ENCODE measurements at places on chromosomes 5 and 9.

DNA sequence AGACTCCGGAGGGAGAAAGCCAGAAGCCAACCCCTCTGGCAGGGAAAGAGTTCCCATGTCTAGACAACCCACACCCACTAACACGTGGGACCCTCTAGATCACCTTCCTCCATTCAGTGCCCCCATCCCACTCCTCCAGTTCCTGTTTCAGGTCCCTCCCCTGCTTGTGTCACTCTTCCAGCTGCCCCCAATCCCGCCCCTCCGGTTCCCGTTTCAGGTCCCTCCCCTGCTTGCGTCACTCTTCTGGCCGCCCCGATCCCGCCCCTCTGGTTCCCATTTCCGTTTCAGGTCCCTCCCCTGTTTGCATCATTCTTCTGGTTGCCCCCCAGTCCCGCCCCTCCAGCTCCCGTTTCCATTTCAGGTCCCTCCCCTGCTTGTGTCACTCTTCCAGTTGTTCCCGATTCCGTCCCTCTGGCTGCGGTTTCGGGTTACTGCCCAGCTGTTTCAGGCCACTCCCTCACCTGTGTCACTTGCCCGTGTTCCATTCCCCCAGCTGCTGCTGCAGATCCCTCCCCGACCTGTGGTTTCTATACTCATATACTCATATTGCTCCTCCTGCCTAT lies 64.8 kb upstream of the RANBP6 start:
- DNase-seq = peak; percentile 82

DNA sequence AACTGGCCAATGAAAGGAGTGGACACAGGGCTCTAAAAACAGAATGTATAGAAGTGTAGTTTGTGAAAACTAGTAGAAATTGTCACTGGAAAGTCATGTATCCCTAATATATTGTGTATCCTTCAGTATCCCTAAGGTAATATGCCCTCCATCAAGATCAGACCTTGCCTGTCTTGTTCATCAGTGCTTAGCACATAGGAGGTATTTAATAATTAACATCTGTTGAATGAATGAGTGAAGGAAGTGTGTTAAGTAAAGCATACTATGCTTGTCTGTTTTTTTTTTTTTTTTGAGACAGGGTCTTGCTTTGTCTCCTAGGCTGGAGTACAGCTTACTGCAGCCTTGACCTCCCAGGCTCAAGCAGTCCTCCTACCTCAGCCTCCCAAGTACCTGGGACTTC lies 15.8 kb downstream of the GAPVD1 start:
- no peak for DNase-seq

DNA sequence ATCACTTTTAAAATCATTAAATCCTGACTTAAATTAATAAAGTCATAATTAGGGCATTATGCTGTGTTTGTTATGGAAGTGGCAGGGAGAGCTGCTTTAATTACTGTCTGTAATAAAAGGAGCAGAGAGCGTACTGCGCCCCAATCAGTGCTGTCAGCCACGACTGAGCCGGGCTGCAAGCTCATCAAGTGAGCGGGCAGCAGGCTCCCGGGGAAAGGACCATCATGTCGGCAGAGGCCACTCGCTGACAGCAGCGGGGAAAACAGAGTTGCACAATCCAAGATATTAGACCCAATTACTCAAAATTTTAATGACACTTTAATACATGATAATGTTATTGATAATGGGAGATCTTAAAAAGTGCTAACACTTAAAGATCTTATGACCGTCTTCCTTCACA lies 181.6 kb downstream of the AP3B1 start:
- DNase-seq = no peak

- no peak for DNase-seq
Measured at GRCh38 chr5:15850939-15851341, 328.7 kb downstream of the MARCHF11 start.

DNA sequence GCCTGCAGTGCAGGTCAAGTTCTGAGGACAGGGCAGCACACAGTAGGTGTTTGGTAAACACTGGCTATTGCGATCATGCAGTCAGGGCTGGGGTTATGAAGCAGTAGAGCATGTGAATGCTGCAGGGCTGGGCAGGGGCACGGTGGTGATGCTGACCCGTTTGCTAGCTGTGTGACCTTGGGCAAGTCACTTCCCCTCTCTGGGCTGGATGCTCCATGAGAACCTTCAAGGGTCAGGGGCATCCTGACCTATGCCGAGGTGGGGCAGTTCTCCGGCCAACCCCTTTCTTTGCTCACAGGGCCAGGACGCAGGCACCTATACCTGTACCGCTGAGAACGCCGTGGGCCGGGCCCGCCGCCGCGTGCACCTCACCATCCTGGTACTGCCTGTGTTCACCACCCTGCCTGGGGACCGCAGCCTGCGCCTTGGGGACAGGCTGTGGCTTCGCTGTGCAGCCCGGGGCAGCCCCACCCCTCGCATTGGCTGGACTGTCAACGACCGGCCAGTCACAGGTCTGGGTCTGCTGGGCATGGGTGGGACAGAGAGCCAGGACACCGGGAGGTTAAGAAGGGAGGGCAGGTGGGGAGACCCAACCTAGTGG lies 39.0 kb upstream of the ASS1 start:
- DNase-seq = no peak

- DNase-seq = no peak
Measured at GRCh38 chr9:3828495-3828894, 302.7 kb upstream of the RFX3 start.

- peak; percentile 32 for DNase-seq
Measured at GRCh38 chr9:128371630-128372117, 500 bp downstream of the URM1 start.

DNA sequence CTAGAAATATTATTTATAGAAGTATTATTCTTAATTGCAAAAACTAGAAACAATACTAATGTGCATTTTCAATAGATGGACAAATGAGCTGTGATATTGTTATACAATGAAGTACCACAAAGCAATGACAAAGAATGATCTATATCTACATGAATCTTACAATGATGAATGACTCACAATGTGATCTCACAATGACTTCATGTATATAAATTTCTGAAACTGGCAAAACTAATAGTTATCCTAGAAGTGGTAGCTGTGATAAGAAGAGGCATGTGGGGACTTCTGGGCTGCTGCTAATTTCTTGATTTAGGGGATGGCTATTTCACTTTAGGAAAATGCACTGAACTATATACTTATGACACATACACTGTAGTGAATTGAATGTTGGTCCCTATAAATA lies 396.0 kb upstream of the ZNF608 start:
- no peak for DNase-seq

GRCh38 chr9:19782005-19782404 lies 6.8 kb downstream of the SLC24A2 start:
- DNase-seq = no peak

- DNase-seq = no peak
Measured at GRCh38 chr9:106880081-106880480, 17.1 kb downstream of the ZNF462 start.

DNA sequence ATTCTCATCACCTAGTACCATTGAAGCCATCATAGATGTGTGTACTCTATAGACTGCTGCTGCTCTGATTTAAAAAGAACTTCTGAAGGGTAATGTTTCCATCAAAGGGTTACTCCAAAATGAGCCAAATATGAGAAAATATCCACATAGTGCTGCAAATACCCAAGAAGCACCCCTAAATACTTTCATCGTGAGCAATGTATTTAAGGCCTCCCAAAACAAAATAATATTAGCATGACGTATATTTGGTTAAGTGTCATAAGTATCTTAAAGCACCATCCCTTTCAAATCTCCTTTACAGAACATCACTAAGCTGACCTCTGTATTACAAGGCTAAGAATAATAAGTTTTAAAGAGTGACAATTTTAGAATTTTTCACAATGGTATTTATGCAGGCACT lies 421.8 kb downstream of the MTRR start:
- DNase-seq = no peak

DNA sequence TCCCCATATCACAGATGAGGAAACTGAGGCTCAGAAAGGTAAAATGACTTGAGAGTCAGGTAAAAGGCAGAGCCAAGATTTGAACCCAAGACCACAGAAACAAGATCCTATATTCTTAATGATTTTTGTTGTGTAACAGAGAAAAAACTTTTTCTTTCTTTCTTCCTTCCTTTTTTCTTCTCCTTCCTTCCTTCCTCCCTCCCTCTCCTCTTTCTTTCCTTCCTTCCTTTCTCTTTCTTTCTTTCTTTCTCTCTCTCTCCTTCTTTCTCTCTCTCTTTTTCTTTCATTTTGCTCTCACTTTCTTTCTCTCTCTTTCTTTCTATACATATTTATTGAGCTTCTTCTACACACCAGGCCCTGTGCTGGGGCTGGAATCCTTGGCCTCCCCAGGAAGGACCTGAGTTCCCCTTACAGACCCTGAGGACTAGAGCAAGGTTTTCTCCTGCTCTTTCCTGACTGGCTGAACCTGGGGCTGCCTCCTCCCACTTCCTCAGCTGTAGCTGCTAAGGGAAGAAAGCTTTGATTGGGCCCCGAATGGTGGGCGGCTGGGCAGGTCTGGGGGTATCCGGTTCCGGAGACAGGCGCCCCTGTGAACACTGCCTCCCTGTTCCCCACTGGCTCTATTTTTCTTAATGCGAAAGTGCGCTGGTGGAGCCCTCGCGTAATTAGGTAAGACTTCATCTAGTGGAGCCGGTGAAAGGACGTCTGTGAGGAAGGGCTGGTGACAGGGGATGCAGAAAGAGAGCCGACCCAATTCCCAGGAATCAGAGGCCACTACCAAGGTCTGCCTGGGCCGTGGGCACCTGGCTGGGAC lies 27.4 kb upstream of the KIF12 start:
- DNase-seq = no peak

DNA sequence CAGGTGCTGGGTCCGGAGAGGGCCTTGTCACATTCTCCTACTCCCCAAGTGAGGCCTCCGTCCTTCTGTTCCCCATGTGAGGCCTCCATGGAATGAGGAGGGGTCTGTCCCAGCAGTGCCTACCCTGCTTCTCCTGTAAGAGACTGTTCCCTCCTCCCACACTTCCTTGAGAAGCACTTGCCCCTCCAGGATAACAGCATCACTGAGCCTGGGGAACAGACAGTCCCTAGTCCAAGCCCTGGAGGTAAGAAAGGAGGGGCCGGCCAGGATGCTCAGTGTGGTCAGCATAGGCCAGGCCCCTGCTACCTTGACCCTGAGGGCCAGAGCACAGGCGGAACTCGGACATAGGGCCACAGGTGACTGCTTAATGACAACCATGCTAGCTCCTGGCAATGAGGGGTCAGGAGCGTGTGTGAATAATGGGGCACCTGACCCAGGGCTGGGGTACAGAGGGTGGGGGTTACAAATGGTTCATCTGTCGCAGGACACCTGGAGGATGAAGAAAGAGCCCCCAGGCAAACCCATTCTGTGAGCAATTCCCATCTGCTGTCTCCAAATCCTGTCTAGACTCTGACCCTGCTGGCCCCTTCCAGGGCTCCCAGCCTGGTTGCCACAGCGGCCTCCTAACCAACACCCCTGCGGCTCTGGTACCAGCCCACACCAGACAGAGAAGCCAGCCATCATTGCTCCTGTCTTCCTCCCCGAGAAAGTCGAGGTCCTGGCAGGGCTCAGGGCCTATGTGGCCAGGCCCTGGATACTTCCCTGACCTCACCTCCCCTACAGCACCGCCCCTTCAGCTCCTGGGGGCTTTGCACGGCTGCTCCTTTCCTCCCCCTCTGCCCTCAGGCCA lies 20.3 kb downstream of the RALGDS start:
- DNase-seq = no peak

DNA sequence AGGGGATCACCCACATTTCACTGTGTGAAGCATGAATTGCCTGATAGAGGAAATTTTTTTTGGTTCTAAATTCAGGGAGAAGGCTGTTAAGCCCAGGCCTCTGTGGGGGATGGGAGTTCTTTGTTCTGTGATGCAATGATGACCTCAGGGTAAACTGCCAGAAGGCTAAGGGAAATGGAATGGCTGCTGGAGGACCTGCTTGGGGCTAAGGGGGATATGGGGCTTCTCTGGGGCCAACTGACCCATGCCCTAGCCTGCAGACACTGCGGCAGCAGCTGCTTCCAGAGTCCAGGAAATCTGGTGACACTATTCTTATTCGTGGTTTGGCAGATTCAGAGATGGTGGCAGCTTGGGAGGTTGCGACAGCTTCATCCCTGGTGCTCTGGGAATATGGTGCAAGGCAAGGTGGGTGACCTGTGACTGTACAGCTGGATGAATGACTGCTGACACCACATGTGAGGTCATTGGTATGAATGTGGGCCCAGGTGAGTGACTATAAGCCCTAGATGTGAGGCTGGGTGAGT lies 30.3 kb downstream of the VCP start:
- DNase-seq = peak; percentile 46

GRCh38 chr9:118271936-118272335 lies 567.7 kb downstream of the TLR4 start:
- no peak for DNase-seq

GRCh38 chr9:137462986-137463930 lies 4.1 kb upstream of the NSMF start:
- DNase-seq = no peak

- no peak for DNase-seq
Measured at GRCh38 chr5:126736141-126736540, 40.8 kb upstream of the LMNB1 start.

DNA sequence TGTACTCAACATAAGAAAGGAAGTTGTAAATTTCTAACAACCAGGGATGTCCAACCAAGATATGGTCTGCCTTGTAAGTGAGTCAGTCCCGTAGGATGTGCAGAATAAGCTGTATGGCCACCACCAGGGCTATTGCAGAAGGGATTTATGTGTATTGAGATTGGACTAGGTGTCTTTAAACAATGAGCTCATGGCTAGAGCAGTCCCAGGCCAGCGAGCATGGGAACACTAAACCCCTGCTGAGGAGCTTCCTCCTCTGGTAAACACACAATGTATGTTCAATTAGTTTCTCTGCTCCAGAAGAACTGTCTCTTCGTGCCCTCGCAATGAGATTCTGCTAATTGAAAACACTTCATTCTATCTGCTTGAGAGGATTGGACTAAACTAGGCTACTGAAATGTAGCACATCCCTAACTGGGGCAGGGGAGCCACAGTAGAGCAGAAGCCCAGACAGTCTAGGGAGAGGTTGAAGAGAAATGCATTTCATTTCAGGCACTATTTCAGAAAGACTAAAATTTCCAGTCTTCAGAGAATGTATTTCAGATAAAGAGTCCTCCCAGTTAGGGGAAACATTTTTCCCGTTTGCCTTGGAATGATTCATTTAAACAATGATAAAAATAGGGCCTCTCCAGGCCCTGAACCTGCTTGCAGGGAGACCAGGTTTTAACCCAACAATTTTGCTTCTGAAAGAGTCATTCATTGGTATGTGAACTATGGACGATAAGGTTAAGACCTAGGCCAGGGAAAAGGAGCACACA lies 154.7 kb downstream of the FAM114A2 start:
- no peak for DNase-seq

GRCh38 chr9:94029932-94030317 lies 54.3 kb upstream of the PTPDC1 start:
- no peak for DNase-seq

- no peak for DNase-seq
Measured at GRCh38 chr5:1814183-1815020, 13.2 kb downstream of the NDUFS6 start.

GRCh38 chr5:178284093-178284675 lies 51.6 kb upstream of the PHYKPL start:
- peak; percentile 60 for DNase-seq

DNA sequence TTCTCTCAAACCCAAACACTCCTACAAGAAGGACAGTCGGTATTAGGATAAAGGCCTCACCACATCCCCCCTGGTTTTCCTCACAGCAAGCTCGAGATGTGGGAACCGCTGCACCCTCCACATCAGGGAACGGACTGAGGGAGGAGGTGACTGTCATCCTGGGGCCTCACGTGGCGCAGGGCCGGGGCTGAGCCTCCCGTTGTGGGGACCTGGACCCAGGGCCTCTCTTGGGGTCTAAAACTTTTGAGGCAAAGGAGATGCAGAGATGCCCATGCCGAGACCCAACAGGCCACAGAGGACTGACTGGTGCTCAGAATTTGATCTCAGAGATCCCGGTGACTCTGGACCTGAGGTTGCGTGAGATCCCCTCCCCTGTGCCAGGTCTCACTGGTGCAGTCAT lies 72.7 kb downstream of the MRPL36 start:
- DNase-seq = no peak

- no peak for DNase-seq
Measured at GRCh38 chr9:118577121-118577520, 792.1 kb downstream of the BRINP1 start.
